ENCODE measurements at places on chromosomes 13 and 19.

GRCh38 chr19:42207767-42208271, 9.7 kb downstream of the DEDD2 start:
- no peak for DNase-seq

DNA sequence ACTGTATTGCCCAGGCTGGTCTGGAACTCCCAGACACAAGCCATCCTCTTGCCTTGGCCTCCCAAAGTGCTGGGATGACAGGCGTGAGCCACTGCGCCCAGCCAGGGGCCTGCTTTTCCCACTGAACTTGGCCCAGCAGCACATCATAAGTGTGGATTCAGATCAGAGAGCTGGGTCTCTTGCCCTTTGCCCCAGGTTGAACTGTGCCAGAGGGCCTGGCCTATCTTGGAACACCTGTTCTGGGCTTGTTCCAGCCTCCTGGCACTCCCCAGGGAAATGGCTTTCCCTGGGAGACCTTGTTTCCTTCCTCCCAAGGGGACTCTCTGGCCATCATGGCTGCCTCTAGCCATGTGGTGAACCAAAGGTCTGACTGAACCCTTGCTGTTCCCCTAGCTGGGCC, 3.4 kb downstream of the CC2D1A start:
- DNase-seq: no peak

- DNase-seq: peak; percentile 48
These were observed 1.0 kb downstream of the IRF2BP1 start for GRCh38 chr19:45884682-45885555.

GRCh38 chr13:74272826-74273225, 138.6 kb upstream of the KLF12 start:
- DNase-seq: no peak

GRCh38 chr19:9914001-9914314, 22.4 kb downstream of the OLFM2 start:
- DNase-seq: no peak

- no peak for DNase-seq
These were observed 145.2 kb downstream of the KCTD12 start for GRCh38 chr13:76741046-76741445.

DNA sequence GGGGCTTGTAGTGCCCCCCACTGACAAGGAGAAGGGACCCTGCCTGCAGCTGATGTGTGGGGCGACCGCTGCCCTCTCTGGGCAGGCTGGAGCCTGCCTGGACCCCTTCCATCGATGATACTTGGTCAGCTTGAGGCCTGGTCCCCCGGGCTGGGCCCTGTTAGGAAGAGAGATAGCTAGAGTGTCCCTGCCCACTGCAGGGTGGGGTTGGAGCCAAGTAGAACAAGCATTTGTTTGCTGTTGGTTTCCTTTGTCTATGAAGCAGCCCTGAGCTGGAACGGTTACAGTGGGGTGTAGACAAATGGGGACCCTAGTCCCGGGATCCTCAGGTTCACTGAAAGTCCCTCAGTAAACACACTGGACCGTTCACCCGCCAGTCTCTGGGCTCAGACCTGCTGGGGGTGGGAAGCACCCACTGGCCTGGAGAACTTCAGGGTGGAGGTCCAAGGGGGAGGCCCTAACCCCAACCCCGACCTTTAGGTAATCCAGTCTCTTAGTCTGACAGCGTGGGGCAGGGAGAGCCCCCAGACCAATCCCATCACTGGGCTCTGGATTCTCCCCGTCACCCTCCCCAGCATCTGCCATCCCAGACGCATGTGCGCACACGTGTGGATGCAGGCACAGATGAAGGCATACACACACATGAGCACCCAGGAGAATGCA, 204.8 kb upstream of the ZNF536 start:
- DNase-seq: no peak
